IMR-90 (cell line): ENCODE measurements at places on chromosomes 13 and 19. TPM values are rescaled to one million over a fixed set of nuclear protein-coding genes. Genes with fewer than 3 reads are reported as not detected.

- no peak overlapping the region for H3K27ac ChIP-seq
- peaks cover 9% of the 10 kb centered on the region for H3K4me1 ChIP-seq
- no peaks in the 10 kb centered on the region for H3K27me3 ChIP-seq
- no peaks in the 10 kb centered on the region for H3K36me3 ChIP-seq
- H3K4me3 ChIP-seq, result no peak overlapping the region
Measured at GRCh38 chr19:48639483-48640375, 2.5 kb upstream of the DBP start.

GRCh38 chr13:51707461-51707860 lies 96.5 kb downstream of the DHRS12 start:
- no peaks in the 10 kb centered on the region for H3K4me1 ChIP-seq
- no peak overlapping the region for H3K27ac ChIP-seq
- no peak for DNase-seq
- peaks cover 3% of the 10 kb centered on the region for H3K36me3 ChIP-seq

CCDC70 gene
- polyA plus RNA-seq, result not detected in 2 replicates

COL4A1 gene
- 301 and 337 TPM in 2 replicates for polyA plus RNA-seq

FSD1 gene
- 23.4 and 24.4 TPM in 2 replicates for polyA plus RNA-seq
